Globus pallidus (tissue), 1 donor: ENCODE measurements at places on chromosomes 4 and X.
A peak's percentile ranks its signal among the peaks of the same experiment; 100 is the strongest.

DNA sequence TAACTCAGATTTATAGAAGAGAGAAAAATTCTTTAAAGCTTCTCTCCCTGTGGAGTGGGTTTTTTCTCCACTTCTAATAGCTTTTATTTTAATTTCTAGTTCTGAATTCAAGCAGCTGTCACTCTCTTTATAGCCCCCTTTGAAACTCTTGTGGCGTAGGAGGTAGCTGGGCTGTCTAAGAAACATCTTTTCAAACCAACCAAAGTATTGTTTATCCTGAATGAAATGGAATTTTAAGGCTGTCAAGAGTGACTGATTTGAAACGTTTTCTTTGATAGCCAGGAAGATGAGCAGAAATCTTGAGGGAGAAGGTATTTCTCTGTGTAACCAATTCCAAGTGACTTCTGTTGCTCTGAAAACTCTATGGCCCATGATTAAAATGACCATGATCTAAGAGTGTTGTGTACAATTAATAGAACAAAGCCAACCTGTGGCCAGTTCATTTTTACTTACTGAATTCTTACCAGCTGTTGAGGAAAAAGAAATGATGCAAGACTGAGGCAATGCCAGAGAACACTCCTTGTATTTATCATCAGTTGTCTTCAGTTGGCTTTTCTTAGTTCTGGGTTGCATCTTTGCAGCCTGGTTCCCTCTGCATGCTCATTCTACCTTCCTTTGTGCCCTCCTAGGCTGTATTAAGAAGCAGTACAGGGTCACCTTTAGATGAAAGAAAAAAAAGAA lies 298.4 kb downstream of the ARHGAP10 start:
- DNase-seq, result no peak

DNA sequence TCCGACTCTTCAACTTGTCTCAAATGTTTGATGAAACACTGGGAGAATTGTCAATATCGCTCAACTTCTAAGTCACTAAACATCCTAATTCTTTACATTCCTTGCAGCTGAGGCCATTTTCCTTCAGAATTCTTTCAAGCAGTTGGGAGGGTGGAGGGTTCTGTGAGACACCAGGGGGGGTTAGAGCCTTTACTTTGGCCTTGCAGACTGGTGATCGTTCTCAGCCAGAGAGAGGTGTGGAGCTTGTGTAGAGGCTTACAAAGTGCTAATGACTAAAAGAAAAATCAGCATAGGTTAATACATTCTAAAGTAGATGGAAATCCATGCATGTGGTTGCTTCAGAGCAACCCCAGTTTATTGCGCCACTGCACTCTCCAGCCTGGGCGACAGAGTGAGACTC lies 21.3 kb upstream of the SOX3 start:
- no peak for DNase-seq

DNA sequence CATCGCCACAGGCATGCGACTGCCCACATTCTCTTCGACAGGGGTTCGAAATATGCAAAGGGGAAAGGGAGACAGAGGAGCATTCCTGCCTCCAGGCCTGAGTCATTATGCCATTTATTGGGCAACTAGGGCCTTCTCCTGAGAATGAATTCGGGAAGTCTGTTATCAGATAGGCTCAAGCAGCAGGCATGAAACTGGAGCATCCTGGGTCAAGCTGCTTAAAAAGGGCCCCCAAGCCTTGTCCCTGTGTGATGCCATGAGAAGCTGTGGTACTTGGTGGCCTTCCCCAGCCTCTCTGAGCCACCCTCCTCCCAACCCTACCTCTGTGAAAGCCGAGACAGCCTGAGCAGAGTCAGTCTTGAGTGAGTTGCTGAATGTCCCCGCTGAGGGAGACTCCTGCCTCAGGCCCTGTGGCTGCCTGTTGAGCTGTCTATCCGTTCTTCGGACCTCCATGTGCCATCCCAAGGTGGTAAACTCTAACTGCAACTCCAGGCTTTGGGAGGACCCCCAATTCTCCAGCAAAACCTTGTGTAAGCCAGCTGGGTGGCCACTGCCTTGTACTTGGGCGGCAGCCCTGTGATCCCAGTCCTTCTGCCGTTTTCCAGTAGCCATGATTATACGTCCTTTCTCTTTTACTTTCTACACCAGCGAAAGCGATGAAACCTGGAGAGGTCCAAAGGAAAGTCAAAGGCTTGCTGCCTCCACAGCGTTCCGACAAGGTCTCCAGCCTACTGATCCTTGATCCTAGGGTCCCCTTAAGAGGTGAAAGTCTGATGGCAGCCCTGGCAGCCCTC lies 37.7 kb downstream of the NBDY start:
- no peak for DNase-seq

- DNase-seq, result no peak
These were observed 30.3 kb downstream of the TMPRSS11A start for GRCh38 chr4:67933038-67933437.

DNA sequence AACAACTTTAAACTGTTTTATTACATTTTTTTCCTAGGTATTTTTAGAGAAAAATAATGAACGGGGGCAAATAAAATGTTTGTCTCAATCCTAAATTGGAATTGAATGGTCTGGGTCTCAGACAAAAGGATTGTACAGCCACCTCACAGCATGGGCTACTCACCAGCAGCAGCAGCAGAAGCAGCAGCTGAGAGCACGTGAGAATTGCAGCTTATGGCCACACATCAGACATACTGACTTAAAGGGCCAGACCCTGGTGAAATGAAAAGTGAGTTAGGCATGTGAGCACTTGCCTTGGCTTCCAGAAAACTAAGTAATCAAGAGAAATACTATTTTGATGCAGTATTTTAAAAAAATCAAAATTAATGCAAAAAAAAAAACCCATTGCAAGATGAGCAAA lies 56.6 kb downstream of the AASDH start:
- DNase-seq, result no peak

DNA sequence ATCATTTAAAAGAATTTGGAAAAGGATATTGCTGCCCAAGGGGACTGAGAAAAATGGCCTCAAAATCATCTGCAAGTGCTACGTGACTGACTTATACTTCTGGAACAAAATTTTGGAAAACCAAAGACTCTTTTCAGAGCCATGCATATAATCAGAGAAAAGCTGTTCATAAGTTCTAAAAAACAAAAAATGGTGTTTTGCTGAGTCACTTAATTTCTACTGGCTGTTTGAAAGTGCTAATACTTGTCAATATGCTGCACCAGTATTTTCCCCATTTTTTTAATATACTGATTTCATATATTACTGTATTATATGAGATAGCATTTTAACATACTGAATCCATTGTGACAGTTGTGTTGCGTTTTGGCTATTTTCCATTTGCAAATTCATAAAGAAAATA lies 61.5 kb upstream of the ZMAT1 start:
- DNase-seq, result no peak

- no peak for DNase-seq
These were observed 75.8 kb upstream of the ATP6AP2 start for GRCh38 chrX:40504801-40505605.

DNA sequence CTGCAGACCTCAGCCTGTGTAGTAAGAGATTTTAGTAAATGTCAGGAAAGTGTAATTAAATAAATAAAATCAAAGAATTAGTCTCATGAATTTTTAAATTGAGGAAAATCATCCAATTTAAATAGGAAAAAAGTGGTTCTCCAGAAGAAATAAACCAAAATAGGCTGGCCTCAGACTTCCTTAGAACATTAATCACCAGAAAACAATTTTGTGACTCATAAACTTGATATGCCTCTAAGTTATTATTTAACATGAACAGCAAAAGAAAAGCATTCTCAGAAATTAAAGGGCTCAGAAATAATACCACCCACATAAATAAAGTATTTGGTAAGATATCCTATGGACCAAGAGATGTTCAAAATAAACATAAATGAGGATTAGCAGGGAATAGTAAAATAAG lies 14.3 kb downstream of the FAM47B start:
- DNase-seq, result no peak

DNA sequence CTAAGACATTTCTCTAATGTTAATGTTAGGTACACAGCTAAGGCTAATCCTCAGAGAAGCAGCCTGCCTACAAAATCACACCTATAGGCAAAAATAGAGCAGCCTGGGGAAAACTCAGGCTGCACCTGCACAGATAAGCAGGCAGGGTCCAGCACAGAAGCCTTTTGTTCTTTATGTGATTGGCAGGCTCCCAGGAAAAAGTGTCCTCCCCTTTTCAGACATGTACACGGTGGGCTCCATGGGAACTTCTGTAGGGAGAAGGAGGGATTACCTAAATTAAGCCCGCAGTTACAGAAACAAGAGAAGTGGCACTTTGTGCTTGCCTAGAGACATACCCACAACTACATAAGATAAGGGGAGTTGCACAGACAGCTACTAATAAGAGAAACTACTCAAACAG lies 4.0 kb upstream of the HSPA4L start:
- no peak for DNase-seq

DNA sequence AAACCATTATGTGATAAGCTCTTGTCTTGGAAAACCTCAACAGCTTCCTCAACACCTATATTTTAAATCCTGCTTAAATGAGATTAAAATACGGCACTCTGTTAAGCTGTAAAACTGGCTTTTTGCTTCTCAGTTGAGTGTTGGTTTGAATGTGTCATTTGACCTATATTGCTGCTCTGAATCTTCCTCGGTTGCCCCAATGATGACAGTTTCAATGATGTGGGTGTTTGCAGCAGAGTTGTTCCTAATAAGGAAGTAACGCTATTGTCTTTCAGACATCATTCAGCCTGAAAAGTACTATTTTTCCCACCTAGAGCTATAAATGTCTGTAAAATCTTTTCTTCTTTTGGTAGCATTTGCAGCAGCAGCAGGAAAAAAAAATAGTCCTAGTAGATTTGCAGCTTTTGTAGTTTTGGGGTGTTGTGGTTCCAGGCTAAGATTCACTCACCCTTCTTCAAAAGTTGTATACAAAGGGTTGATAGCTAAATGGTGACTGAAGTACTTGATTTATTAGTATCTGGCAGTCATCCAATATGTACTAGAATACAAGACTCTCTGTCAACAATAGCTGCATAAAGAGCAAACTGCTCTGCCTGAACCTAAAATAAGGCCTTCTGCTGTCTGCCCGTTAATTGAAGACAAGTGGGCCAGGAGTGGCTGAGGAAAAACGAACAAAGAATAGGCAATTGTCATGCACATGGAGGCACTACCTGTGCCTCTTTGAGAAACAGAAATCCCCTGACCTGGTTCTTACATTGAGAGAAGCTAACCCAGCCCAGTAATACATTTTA lies 333.1 kb downstream of the IL1RAPL1 start:
- peak; percentile 54 for DNase-seq

- DNase-seq, result no peak
These were observed 18.8 kb downstream of the PABPC1L2B start for GRCh38 chrX:73021361-73022092.

GRCh38 chrX:47587906-47588735 lies 5.9 kb downstream of the TIMP1 start:
- no peak for DNase-seq

- DNase-seq, result no peak
These were observed 529.9 kb downstream of the MID1IP1 start for GRCh38 chrX:39331082-39331704.

DNA sequence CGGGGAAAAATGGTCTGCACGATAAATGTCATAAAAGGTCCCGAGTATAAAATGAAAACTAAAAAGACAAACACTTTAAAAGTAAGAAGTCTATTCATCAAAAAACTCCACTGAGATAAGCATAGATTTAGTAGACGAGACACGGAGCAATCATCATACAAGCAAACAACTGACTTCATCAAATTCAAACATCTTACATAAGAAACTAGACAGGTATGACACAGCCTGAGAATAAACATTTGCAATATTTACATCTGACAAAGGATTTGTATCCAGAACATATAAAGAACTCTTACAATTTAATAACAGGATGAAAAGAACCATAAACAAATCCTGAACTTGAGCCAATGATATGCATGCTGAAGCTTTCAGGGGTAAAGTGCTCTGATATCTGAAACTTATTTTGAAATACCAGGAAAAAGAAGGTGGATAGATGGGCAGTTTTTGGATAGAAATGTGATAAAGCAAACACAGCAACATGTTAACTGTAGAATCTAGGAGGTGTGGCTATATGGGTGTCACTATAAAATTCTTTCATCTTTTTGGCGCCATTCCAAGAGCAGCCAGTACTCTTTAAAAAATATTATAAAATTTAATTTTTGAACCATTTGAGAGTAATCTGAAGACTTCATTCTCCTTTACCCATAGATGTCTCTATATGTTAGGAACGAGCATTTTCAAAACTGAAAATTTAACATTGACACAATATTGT lies 12.0 kb downstream of the MPP1 start:
- DNase-seq, result no peak

- no peak for DNase-seq
These were observed 75.7 kb downstream of the ANXA3 start for GRCh38 chr4:78627046-78627965.

- peak; percentile 62 for DNase-seq
These were observed 63.8 kb upstream of the MTM1 start for GRCh38 chrX:150504397-150505182.
